Foreskin fibroblast (primary cell): ENCODE measurements at places on chromosomes 16 and 17.

- no peak for DNase-seq
These were observed 1180.6 kb upstream of the CDH8 start for GRCh38 chr16:63216696-63217423.

DNA sequence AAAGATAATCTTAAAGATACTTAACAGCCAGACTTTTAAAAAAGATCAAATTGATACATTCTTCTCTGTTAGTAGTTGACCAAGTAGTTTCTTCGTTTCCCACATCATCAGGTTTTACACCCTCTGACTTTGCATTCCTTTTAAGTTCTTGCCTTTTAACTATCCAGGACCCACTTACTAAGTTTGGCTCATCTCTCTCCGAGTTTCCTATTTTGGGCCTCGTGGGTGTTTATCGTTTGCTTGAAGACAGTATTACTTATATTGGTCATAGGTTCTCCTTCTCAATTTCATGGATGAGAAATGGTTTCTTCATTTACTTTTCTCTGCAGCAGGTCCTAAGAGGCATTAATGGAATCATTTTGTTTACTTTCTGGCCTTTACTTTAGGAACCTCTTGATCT is 43.2 kb downstream of the RPA1 start:
- no peak for DNase-seq

- DNase-seq = no peak
These were observed 19.8 kb downstream of the NMRAL1 start for GRCh38 chr16:4454623-4455022.

DNA sequence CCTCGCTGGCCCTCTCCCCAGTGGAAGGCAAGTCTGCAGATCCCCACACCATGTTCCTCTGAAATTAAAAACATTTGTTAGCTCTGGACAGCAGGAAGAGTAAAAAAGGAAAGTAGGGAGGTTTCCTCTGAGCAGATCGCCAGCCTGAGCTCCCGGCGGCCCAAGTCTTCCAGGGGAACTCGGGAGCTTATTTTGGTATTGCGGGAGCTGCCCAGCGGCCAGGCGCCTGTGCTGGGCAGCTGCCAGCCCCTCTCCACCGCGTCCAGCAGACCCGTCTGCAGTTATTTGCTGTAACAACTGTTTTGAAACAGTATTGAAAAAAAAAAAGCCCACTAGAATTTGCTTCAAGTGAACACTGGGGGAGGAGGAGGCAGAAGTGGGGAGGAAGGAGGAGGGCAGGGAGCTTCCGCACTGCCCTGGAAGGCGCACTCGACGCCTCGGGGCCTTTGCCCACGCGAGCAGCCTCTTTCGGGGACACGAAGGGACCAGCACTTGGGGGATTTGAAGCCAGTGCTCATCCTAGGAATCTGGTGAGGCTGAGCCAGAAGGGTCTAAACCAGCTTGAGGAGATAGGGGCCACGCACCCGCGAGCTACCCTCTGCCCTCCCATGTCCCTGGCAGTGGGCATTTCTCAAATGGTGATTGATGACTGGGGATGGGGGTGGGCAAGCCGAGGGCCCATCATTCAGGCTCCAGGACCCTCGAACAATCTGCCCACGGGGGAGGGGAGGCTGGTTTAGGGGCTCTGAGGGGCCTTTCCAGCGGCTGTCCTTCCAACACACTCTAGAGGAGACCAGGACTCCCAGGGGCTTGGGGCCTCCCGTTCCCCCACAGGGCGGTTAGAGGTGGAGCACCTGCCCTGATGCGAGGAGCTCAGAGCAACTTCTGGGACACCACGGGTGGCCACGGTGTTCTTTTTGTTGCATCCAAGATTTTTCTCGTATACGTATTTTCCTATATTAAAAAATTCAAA is 3.0 kb upstream of the BAHCC1 start:
- peak; percentile 61 for DNase-seq

DNA sequence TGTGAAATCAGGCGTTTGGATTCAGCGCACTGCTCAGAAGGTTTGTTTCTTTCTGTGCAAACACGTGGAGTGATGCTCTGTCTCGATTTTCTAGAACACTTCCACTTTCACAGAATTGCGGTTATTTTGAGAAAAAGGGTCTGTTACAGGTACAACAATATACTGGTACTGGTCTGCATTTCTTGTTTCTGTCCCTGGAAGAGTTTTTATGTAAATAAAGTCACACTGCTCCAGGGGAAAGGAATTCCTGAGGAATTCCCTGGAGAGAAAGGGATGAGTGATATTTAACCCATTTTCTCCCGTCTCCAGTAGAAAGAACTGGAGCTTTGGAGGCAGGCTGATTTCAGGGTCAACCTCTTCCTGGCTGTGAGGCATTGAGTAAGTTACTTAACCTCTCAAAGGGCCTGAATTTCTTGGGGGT is 16.2 kb upstream of the RMI2 start:
- no peak for DNase-seq

- peak; percentile 56 for DNase-seq
These were observed 10.1 kb downstream of the P3H4 start for GRCh38 chr17:41801374-41802271.

DNA sequence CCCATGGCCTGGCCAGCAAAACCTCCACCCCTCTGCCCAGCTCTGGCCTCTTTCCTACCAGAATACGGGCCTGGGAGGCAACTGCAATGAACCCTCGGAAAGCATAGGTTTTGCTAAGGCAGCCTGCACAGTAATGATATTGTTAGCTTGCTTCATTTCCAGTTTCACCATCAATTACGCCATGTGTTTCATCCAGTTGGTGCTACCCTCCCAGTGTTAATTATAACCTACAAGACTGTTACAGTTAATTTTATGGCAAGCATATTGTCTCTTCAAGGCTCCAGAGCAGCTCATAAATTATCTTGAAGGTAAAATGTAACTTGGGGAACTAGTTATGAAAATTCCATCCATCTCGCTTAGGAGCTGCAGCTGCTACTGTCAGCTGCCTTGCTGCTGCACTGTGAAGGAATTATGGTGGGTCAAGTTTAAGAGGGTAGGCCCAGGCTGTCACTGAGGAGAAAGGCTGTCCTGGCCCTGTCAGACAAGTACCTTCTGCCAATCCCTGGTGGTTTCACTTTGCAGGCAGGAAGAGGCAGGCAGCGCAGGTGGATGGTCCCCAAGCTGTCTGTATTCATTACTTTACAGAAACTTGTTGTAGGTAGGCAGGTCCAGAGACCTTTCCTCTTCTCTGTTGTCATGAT is 242.9 kb downstream of the FTO start:
- DNase-seq = no peak

GRCh38 chr17:29699283-29699682 is 76.6 kb upstream of the CORO6 start:
- peak; percentile 21 for DNase-seq

- DNase-seq = no peak
These were observed 21.6 kb downstream of the SPOP start for GRCh38 chr17:49656247-49656646.

DNA sequence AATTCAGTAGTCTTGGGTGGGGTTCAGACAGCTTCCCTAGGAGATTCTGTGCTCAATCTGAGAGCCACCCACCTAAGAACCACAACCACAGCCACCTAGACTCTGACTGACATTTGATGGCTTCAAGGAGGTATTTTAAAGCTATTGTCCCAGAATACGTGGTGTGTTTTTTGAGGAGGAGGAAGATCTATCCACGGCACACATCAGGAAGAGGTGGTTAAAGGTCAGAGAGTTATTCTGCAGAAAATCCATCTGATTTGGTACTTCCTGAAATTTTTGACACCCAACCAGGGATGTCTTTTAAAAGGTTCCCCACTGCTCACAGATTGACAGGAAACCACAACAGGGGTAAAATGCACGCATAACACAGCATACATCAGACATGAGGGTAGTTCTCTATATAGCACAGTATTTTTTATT is 25.1 kb downstream of the SMARCE1 start:
- DNase-seq = no peak

DNA sequence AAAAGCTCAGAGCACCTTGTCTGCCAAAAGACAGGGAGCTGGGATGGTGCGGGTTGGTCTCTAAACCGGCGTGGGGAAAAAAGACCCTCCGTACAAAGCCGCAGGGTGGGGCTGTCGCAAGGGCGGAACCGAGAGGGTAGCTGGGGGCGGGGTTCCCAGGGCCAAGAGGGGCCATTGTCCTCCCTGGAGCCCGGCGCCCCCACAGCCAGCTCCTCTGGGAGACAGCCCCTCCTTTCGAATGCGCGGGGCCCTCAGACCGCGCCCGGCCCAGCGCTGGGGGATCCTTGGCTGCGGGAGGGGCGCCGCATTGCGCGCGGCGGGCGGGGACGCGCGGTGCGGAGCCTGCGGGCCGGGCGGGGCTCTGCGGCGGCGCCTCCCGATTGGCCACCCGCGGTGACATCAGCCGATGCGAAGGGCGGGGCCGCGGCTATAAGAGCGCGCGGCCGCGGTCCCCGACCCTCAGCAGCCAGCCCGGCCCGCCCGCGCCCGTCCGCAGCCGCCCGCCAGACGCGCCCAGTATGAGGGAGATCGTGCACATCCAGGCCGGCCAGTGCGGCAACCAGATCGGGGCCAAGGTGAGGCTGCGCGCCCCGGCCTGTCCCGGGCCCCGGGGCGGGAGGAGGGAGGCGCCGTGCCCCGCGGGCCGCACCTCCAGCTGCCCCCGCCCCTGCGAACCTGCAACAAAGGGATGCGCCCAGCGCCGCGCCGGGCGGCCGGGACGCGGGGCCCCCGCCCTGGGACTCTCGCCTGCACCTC is at the start of gene TUBB3:
Gene TUBB3, plus strand, starts transcription at position 459 of the 756 bp plus-strand sequence. Its CDS starts 60 bp downstream, at position 519.
- peak; percentile 85 for DNase-seq

DNA sequence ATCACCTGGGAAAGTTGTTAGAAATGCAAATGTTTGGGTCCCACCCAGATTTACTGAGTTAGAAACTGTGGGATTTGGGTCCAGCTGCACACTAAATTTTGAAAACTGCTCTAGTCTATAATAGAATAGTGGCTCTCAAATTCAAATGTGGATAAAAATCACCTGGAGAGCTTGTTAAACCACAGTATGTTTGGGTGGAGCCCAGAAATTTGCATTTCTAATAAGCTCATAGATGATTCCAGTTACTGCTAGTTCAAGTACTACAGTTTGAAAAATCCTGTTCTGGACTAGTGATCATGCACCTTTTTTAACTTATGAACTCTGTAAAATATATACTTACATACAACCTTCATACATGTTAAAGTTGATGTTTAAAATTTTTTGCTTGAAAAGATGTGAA is 27.8 kb downstream of the RABEP1 start:
- DNase-seq = no peak

GRCh38 chr17:65433592-65433991 is 127.9 kb downstream of the AXIN2 start:
- no peak for DNase-seq

GRCh38 chr16:53083119-53083518 is 28.3 kb downstream of the CHD9 start:
- DNase-seq = no peak

DNA sequence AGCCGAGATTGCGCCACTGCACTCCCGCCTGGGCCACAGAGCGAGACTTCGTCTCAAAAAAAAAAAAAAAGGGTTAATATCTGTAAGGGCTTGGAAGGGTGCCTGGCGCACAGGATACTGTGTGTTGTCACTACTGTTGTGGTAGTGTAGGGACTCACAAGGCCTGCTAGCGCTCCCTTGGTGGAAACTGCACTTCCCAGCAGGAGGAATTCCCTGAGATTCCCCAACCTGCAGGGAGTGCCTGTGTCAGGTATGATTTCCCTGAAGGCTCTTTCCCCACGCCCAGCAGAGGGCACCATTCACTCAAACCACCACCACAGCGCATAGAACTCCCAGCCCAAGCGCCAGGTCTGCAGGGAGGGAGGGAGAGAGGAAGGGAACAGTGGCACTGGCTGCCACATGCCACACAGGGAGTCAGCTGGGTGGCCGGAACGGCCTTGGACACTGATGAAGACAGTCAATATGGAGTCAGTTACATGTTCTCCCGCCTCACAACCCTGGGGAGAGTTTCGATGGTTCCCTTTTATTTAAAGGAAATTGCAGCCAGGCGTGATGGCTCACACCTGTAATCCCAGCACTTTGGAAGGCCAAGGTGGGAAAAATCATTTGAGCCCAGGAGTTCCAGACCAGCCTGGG is 32.7 kb upstream of the CDH1 start:
- DNase-seq = peak; percentile 30

DNA sequence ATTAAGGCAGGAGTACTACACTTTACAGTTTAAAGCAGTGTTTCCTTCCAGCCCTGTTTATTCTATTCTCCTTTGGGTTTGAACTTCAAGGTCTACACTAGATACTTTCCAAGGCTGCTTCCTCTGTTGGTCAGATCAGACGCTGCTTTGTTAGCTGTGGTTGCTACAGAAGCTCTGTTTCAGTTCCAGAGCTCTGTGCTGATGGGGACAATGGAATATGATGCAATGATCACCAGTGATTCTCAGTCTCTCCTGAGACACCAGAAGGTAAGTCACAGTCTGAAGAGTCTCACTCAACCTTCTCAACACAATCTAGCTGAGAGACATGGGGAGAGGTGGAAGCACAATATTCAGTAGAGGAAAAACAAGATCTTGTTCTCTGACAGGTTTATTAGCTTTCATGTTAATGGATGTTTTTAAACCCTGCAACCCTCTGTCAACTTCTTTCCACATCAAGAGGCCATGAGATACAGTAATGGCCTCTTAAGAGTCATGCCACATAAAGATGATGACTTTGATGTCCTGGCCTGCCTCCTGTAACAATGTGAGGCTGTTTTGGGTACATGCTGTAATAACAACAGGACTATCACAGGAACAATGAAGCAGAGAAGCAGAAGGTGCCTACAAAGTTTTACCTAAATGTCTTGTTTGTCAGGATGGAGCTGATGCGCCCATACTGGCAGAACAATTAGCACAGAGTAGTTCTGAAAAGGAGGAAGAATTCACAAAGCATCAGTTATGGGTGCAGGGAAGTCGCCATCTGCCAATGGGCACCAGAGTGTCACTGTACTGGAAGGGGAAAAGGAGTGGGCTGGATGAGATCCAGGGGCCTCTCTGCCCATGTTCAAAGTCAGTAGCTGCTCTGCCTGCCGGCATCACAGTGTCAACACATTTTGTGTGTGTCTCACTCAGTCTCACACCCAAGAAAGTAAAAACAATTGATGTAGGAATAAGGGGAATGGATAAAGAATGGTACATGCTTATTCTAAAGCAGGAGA is 33.4 kb downstream of the PSME3IP1 start:
- DNase-seq = no peak

DNA sequence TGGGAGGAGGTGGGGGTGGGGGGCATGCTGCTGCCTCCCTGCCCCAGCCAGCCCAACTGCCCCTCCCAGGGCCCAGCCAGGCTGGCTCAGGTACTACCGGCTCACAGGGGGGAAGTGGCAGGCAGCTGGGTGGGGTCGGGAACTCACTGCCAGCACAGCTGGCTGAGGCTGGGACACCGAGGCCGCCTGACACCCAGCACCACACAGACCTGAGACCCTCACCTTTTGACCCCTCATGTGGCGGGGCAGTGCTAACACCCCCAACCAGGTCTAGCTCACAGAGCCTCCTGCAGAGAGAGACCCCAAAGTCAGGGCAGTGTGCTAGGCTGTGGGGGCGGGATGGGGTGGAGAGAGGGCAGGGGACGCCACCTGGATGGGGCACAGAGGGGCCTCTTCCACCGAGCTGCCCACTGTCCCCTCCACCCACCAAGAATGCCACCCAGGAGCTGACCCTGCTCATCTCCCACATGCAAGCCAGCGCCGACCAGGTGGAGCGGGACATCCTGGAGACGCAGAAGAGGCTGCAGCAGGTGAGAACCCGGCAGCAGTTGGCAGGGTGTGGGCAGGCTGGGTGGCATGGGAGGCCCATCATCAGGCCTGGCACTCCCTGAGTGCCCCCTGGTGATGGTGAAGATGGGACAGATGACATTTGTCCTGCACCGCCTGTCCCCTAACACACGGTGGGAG is 3.0 kb downstream of the EVPLL start:
- DNase-seq = no peak

- DNase-seq = no peak
These were observed 20.5 kb downstream of the COG7 start for GRCh38 chr16:23432176-23433128.

- no peak for DNase-seq
These were observed 11.1 kb downstream of the CRYBA1 start for GRCh38 chr17:29257756-29258155.

GRCh38 chr16:24753000-24753399 is 23.5 kb downstream of the TNRC6A start:
- DNase-seq = no peak
